Iris pigment epithelial cell (primary cell): ENCODE measurements at places on chromosomes 2 and 18.

DNA sequence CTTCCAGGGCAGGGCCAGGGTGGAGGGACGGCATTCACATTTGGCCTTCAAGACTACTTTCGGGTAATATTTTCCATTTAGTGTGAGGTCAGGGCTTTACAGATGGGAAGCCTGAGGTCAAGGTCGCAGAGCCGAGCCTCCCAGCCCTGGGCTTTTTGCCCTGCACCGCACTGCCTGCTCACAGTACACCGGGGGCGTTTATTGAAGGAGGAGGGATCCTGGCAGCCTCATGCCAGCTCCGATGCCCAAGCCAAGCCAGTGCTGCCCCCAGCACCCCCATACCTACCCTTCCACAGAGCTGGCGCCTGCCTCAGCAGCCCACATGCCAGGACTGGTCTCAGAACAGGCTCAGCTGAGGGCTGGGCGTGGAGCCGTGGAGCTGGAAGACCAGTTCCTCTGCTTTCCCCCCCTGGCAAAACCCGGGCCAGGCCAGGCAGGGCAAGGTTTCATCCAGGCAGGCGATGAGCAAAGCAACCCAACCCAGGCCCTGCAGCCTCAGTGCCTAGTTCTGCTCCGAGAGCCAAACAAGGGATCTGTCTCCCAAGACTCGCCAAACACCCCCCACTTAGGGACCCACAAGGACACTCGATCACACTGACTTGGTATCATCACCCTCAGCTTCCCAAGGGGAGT is 11.9 kb downstream of the SDC1 start:
- DNase-seq = no peak

DNA sequence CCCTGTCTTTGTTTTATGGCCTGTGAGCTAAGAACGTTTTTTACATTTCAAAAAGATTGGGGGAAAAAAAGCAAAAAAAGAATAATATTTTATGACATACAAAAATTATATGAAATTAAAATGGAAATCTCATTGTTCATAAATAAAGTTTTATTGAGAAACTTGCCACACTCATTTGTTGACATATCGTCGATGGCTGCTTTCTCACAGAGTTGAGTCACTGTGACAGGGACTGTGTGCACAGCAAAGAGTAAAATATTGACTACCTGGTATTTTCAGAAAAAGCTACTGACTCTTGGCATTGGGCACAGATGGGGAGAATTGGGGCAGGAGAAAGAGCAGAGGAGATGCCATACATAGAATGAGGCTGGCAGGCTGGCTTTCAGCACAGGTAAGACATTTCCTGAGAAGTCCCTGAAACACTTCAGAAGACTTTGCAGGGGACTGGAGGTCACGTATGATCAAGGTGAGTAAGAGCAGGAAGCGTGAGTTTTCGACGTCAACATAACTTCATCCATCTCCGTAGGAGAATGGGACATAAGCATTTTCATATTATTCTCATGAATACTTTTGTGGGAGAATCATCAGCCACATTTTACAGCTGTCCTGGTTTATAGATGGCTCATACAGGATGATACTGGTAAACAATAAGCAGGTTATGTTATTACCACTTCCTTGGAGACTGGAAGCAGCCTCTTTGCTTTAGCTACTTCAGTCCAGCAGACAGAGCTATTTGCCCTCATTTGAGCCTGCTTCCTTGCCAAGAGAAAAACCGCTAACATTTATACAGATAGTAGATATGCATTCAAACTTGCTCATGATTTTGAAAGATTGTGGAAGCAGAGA is 32.5 kb upstream of the PUM2 start:
- peak; percentile 88 for DNase-seq

DNA sequence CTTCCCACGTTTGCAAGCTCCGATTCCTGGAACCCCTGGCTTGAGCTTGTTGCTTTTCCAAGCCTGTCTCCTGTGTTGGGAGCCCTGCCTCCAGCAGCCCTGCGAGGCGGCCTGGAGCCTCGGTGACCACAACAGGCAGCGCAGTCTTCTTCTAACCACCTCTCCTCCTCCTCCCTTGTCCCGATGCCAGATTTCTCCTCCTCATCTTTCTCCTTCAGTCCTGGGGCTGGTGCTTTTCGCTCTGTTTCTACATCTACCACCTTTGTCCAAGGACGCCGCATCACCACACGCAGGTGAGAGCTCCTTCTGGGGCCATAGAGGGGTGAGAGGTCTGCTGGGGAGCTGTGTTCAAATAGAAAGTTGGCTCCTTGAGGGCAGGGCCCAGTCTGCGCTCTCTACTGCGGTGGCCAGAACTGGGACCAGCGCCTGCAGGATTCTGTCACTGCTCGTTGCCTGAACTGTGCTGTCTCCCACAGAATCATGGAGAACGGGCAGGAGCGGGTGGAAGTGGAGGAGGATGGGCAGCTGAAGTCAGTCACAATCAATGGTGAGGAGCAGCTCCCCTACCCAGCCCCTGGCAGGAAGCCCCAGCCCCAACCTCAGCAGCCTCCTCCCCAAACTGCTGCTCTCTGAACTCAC is 3.9 kb downstream of the DNAJB2 start:
- DNase-seq = no peak

DNA sequence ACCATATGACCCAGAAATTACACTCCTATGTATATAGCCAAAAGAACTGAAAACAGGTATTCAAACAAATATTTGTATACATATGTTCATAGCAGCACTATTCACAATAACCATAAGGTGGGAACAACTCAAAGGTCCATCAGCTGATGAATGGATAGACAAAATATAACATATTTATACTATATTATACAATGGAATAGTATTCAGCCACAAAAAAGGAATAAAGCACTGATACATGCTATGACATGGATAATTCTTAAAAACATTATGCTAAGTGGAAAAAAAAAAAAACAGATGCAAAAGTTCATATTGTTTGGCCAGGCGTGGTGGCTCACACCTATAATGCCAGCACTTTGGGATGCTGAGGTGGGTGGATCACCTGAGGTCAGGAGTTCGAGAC is 52.0 kb downstream of the SLC25A12 start:
- DNase-seq = no peak

DNA sequence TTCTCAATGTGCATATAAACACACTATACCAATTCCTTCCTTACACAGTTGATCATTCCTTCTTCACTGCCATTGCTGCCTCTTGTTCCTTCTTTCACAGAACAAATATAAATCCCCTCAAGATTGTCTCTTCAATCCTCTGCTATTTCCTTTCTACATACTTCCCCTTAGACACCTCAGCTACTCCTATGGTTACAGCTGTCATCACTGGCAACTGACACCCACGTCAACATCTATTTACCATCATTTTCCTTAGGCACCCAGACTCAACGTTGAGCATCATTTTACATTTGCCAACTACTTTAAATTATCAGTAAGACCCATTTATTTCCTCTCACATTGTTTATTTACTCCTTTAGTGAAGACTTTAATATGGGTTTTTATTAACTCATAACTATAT is 488.8 kb upstream of the FSHR start:
- DNase-seq = no peak
